Cerebellar nuclear complex (tissue), 1 donor: ENCODE measurements at places on chromosomes 4 and X.

DNA sequence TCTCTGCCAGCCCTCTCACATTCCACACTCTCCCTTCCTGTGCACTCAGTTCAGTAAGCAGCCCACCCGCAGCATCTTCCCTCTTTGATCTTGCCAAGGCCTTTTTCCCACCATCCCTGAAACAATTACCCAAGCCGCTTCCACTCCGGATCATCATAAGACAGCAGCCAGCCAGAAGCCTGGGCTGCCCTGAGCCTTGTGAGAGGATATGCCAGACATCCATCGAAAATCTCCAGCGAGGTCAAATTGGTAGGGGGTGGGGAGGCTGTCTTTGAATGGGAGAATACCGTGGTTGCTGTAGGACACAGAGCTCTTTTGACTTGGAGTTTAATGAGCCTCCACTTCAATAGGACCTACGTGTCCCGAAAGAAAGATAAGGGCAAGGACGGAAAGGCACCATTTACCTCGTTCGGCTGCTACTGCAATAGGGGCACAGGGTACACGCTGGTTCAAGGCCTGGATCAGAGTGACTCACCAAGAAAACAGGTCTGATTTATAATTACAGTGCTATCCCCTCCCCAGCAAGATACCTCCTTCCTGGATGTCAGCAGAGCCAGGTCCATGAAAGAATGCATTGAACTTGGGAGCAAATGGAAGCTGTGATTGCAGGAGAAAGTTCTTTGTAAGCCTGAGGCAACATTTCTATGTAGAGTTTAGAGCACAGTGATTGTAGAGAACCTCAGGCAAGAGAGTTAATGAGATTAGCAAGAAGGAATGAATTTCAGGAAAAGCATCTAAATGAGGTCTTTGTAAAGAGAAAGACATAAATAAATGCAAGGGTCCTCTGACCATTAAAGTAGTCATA, 39.5 kb downstream of the AMOT start:
- DNase-seq, result no peak

- no peak for DNase-seq
Measured at GRCh38 chrX:20531667-20532066, 265.0 kb upstream of the RPS6KA3 start.

GRCh38 chr4:7189066-7189465, 3.3 kb upstream of the SORCS2 start:
- DNase-seq, result no peak

GRCh38 chrX:10296576-10296975, 139.8 kb downstream of the CLCN4 start:
- no peak for DNase-seq

DNA sequence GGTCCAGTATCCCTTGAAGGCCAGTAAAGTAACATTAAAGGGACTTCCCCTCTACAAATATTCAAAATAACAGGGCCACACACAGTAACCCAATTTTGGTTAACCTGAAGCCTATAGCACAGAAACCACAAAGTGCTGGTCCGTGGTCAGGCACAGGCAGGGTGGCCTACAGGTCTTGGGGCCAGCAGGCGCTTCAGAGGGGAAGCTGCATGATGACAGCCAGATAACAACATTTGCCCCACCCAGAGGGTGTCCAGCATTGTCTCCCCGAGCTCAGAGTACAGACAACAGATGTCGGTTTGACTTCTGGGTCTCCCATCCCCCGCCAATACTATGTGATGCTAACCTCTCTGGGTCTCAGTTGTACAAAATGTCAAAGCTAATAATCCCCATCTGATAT, 51.1 kb downstream of the SH3KBP1 start:
- no peak for DNase-seq

DNA sequence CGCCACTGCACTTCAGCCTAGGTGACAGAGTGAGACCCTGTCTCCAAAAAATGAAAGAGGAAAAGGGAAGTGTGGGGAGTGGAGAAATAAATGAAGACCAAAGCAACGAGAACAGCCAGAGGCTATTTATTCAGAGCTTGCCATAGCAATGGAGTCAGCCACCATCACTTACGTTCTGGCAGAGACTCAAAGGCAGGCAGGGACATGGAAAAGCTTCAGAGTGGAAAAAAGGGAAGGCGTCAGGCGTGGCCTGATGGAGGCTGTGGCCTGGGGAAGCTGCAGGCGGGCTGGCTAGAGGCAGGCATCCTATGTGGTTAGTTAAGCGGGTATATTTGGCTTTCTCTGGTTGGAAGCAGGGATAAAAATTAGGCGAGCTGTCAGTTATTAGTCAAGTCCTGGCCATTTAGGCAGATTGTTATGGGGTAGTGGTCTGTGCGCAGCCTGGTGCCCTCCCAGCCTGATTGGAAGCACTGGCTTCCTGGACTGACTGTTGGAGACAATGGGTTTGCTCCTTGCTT, 73.3 kb downstream of the DCTD start:
- DNase-seq, result no peak

DNA sequence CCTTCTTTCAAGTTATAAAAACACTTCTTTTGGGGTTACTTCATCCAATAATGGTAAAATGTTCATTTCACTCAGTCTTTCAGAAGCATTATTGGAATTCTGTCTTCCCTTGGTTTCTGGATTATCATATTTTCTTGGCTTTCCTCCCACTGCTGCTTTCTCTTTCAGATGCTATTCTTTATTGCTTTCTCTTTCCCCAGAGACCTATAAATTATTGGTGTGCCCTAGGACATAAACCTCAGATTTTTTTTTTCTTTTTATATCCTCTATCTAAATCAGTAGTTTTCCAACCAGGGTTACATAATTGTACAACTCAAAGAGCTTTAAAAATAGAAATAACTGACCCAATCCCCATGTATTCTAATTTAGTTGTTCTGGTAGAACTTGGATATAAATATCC, 1005.5 kb downstream of the ARAP2 start:
- no peak for DNase-seq

- DNase-seq, result no peak
Measured at GRCh38 chr4:17480210-17480927, 31.5 kb downstream of the QDPR start.

- no peak for DNase-seq
Measured at GRCh38 chrX:42143866-42144592, 220.7 kb upstream of the CASK start.

GRCh38 chr4:78032446-78032845, 24.7 kb upstream of the FRAS1 start:
- no peak for DNase-seq

DNA sequence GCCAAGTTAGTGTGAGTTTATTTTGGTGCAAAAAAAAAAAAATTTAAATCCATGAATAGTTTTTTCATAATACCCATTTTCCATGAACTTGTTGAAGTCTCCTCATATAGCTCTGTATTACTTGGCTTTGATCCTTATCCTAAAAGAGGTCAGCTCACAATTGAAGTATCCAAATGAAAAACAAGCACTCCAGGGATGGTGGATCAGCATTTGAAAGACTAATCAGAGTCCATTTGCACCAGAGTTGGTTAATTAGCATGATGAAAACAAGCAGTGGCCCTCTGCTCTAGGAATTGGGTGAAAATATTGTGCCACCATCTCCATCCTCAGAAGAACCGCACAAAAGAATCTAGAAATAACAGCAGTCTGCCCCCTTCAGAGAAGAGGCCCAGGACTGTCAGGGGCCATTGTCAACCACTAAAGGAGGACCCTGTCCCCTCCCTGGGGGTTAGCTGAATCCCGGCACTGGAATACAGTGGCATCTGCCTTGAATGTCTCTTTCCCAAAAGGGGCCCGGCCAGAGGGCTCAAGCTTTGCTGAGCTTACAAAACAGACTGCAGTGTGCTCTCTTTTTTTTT, 24.7 kb downstream of the SH3KBP1 start:
- no peak for DNase-seq

- DNase-seq, result no peak
Measured at GRCh38 chrX:76555816-76556215, 128.3 kb downstream of the MAGEE1 start.

DNA sequence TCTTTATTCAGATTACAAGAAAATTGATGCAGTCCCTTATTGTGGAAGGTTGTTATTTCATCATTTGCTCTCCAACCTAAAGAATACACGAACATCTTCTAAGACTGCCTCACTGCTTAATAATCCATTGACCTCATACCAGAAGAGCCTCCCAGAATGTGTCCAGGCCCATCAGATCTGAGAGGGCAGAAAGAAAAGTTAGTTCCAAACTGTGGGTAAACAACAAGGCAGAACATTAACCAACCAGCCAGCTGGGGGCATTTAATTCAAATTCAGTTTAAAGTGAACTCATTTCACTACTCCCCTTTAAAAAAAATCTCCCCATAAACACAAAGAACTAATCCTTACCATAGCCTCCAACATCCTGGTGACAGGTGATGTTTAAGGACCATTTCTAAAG, 13.8 kb downstream of the GPC4 start:
- DNase-seq, result no peak

DNA sequence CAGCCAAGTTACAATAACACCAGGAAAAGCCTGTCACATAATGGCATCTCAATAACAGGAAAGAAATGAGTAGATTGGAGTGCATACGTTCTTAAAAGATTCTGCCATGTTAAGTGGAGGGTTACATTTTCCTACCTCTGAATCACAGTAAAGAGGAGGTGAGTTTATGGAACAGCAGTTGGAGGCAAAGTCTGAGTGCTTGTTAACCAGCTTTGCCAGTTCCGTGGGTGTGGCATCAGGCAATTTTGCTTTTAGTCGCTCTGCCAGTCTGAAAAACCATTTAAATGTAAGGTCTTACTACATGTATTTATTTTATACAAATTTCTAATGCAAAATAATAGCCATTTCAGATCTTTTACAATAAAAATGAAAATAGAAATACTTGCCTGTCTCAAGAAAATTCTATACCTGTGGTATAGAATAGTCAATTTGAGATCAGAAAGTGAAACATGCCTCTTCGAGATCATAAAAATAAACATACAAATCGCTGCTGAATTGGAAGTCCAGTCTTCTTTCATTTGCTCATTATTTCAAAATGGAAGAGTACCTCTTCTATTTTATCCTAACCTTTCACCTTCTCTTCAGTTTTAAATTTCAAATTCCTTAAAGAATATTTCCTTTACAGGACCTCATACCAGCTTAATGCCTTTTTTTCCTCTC, 31.4 kb downstream of the GC start:
- no peak for DNase-seq

GRCh38 chrX:68650491-68650890, 3.0 kb downstream of the STARD8 start:
- DNase-seq, result no peak

GRCh38 chr4:8575457-8575856, 4.7 kb upstream of the GPR78 start:
- no peak for DNase-seq

- DNase-seq, result no peak
Measured at GRCh38 chr4:75726577-75726976, 2.2 kb downstream of the USO1 start.

GRCh38 chr4:13966231-13967195, 339.0 kb upstream of the BOD1L1 start:
- no peak for DNase-seq

DNA sequence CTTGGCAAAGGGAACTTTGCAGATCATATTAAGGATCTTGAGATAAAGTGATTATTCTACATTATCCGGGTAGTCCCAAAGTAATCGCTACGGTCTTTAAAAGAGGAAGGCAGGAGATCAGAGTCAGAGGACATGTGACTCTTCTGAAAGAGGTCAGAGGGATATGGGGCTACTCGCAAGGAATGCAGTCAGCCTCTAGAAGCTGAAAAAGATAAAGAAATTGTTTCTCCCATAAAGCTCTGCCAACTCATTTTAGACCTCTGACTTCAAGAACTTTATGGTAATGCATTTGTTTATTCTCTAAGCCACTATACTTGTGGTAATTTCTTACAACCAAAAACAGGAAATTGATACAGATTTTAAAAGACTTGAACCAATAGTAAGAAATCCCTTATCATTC, 48.6 kb downstream of the NPY5R start:
- DNase-seq, result no peak

GRCh38 chrX:69507500-69507789, 3.3 kb downstream of the NALF2 start:
- DNase-seq, result no peak

GRCh38 chr4:39048311-39048710, 13.7 kb upstream of the KLHL5 start:
- no peak for DNase-seq

- no peak for DNase-seq
Measured at GRCh38 chr4:125582302-125582701, 267.5 kb downstream of the FAT4 start.

- DNase-seq, result no peak
Measured at GRCh38 chrX:10566716-10567097, 53.7 kb downstream of the MID1 start.

DNA sequence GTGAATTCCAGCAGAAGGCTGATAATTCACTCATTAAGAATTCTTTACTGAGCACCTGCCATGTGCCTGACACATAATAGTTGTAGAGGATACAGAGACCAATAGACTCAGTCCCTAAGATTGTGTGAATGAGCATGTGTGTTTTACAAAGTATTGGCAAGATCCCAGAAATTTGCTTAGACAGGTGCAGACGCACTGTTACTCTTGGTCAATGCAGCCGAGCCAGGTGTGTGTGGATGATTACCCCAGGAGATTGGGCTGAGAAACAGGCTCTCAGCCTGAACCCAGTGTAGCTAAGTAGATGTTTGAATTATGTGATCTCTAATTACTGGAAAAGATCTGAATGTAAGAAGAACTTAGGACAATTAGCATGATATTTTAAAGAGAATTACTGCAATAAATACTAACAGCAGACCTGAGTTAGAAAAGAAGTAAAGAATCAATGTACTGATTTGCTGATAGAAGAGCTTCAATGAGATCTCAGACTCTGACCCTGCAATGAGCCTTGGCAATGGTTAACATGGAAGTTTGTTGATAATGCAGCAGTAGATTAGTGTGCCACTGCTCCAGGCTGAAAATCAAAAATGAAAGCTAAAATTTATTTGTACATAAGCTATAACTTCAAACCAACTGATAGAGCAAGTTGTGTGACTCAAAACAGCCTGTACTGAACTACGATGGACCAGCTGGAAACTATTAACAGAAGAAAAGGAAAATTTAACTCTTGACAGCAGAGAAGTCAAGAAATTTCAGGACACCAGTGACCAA, 32.2 kb upstream of the NDST4 start:
- DNase-seq, result no peak

DNA sequence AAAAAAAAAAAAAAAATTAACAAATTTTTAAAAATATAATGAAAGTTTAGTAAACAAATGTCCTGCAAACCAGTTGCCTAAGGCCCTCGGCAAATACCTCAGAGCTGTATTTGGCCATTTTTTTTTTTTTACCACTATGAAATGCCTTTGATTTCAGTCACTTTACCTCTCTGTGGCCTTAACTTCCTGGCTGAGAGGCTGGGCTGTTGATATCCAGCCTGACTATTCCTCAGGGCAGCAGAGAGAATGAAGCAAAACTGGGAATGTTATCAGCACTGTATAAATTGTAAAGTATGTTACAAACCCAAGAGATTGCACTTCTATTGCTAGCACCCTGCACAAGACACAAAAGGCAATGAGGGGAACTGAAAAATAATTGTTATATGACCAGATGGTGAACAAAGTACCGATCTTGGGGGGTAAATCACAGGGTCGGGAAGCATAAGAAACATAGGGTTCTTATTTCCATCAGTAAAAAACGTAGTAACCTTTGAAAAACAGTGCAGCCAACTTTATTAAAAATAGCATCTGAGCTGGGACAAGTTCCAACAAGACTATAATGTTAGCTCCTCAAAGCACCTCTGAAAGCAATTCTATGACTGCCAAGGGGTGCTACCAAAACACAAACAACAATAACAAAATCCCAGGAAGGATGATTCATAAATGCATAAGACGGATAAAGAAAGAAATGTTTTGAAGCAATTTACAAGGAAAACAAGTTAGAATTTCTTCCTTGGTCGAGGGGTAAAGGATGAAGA, 18.1 kb downstream of the USP46 start:
- DNase-seq, result no peak
